ENCODE measurements at places on chromosomes 7 and 10.

DNA sequence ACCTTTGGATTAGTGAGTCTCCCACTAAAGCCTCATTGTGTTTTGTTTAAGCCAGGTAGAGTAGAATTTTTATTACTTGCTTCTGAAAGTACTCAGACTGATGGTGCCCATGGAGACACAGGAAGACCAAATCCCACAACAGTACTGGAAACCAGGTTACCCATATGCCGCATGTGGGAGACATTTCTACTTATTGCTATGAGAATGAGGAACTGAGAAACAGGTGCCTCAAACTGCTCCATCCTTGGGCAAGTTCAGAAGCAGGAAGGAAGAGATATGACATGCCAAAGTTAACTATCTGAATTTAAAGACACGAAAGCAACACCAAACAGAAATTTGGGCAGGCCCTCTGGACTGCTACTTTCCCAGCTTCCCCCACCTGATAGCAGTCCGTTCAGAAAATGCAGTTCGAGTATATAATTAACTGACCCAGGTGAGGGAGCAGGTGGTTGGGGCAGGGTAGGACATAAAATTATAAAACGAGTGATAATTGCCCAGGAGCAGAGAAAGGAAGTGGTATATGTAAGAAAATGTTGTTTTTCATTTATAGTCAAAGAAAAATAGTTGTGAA, 382.3 kb upstream of the MTPN start:
- no peak for DNase-seq

DNA sequence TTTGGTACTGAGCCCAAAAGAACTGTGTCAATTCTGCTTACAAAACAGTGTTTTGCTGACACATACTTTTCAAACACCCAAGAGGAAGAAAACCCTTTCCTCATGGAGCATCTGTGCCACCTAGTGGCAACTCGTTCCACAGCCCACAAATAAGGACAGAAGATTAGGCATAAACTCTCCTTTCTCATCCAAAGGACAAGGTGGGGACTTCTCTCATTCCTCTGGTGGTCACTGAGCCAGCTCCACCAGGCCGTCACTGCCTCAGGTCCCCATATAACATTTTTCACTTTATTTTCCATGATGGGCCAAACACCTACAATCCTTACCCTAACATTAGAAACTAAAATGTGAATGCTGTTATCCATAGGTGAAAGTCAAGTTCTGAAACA, 76.9 kb downstream of the RNF216 start:
- DNase-seq: peak; percentile 91

- no peak for DNase-seq
Observed at GRCh38 chr10:60335708-60336107, 54.0 kb downstream of the ANK3 start.

- DNase-seq: no peak
Observed at GRCh38 chr10:86346799-86347665, 19.6 kb downstream of the GRID1 start.

DNA sequence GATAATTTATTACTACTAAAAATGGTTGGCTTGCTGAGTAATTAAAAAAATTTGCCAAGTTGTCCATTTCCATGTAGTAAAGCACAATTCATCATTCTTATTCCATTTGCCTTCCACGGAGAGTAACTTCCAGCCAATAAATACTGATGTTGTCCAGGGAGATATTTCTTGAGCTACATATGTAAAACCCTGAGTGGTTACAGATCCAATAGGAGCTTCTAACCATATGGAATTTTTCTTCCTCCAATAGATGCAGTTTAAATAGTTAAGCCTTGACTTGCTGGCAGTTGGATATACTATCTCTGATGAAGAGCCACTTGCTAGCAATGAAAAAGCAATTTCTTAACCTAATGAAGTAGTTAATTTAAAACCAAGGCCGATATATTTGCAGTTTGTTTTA, 271.1 kb downstream of the PLXDC2 start:
- DNase-seq: no peak

- no peak for DNase-seq
Observed at GRCh38 chr10:44993226-44993921, 7.3 kb upstream of the ZNF22 start.

- DNase-seq: no peak
Observed at GRCh38 chr10:126730856-126731609, 60.5 kb upstream of the C10orf90 start.

DNA sequence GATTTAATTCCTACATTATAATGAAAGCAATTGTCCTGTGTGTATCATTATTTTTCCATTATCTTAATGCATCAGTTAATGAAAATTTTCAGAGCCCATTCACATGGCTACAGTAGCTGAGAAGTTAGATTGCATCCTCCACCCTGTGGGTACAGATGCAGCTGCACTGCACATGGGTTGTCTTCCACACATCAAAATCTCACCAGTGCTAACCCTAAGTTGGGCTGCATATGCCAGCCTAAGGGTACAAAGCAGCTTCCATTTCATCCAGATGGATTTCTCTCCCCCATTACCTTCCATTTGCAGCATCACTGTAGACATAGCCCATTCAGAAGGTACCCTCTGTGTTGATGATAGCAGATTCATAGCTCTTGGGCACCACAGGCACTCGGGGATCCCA, 74.7 kb upstream of the WDR11 start:
- DNase-seq: no peak

- DNase-seq: no peak
Observed at GRCh38 chr10:103457896-103458583, 660 bp downstream of the CALHM1 start.

- no peak for DNase-seq
Observed at GRCh38 chr10:121104476-121105111, 253.4 kb downstream of the WDR11 start.

DNA sequence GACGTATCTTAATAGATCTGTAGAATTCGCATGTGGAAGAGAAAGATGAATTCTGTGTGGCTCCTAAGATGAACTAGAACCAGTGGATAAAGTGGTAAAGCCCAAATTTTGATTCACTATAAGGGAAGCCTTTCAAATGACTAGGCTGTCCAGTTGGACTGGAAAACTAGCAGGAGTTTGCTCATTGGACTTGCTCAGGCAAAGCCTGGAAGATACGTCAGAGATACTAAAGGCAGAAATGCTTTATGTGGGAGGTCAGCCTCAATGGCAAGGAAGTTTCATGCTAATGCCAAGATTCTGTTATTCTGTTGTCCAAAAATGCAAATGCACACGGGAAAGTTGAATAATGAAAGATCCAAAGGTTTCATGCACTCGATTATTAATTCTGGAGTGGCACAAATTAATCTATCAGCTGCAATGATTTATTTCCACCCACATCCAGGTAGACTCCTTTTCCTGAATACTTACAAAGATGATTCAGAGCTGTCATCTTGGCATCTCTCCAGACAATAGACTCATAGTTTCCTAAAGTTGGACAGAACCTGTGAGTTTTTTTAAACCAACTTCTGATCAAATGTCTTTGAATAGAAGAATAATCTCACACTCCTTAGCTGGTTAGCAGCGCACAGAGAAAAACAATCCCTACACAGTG, 20.5 kb upstream of the PPP1R3C start:
- peak; percentile 63 for DNase-seq

- no peak for DNase-seq
Observed at GRCh38 chr7:42980514-42980913, 48.3 kb downstream of the MRPL32 start.

DNA sequence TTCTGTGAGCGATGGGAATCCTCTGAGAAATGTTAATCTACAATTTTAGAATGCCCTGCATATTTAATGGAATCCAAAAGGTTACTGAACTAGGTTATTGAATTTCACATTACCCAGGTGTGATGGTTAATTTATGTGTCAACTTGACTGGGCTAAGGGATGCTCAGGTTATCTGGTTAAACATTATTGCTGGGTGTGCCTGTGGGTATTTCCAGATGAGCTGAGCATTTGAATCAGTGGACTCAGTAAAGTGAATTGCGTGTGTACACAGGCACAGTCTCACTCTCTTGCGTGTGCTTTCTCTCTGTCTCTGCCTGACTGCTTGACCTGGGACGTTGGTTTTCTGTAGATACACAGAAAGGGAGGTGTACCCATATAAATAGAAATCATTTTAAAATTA, 21.7 kb downstream of the RNF32 start:
- no peak for DNase-seq

DNA sequence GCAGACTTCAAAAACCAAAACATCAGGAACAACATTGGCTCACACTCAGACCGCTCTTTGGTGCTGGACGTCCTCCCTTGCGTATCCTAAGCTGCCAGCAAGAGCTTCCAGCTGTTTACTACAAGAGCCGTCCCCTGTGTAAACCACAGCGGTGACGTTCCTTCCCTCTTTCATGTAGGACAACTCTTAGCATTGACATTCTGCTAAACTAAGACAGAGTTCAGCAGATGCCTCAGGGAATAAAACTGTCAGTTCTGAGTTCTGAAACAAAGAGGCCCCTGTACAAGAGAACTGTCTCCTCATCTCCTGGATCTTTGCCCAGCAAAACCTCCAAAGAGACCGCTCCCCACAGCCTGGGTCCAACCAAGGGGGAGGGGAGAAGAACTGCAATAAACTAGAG, 57.8 kb upstream of the OPALIN start:
- DNase-seq: peak; percentile 69

- peak; percentile 65 for DNase-seq
Observed at GRCh38 chr10:114634609-114634979, 23.5 kb downstream of the ABLIM1 start.

DNA sequence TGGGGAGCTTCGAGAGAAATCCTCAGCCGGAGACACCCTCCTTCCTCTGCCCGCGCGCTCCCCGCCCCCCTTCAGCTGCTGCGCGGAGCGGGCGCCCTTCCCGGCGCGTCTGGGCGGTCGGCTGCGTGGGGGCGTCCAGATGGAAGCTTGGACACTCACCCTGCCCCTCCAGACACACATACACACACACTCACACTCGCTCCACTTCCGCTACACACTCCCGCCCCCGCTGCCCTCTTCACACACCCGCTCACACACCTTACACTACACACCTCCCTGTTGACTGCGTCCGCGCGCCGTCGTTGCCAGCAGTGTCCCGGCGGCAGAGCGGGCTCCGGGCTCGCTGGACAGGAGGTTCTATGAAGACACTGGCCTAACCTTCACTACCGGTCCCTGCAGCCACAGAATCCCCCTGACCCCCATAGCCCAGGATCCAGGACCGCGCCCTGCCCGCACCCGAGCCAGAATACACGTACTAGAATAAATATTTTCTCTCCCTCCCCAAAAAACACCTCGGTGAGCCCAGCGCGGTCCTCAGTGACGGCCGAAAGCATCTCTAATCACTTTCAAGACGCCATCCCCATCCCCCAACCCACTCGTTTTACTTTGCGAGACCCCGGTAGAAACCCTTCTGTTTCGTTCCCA, 1.1 kb upstream of the EGR2 start:
- no peak for DNase-seq

DNA sequence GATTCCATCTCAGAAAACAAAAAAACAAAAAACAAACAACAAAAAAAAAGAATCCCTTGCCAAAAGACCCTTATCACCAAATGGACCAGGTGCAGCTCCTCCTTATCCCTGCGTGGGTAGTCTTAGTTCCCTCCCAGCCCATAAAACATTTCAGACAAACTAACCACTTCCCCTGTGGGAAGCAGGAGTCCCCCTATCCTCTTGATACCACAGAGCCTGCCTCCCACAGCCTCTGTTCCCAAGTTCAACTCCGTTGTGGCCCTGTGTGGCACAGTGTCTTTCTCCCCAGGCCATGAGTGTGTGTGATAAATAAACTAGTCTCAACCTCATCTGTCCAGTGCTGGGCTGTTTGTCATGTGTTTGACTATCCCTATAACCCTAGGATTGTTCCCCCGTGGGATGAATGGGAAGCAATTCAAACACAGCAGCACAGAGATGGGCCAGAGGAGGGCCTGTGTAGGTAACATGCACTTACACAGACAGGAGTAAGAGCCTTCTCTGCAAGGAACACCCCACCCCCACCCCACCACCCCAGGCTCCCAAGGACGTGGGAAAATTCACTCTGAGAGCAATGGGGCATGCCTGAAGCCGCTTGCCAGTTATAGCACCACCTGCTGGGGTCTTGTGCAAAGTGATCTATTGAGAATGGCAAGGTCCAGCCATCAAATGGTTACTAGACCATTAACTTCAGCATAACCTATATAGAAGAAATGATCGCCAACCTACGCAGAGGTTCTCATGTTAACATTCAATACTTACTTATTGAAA, 147.1 kb upstream of the GHITM start:
- DNase-seq: no peak

DNA sequence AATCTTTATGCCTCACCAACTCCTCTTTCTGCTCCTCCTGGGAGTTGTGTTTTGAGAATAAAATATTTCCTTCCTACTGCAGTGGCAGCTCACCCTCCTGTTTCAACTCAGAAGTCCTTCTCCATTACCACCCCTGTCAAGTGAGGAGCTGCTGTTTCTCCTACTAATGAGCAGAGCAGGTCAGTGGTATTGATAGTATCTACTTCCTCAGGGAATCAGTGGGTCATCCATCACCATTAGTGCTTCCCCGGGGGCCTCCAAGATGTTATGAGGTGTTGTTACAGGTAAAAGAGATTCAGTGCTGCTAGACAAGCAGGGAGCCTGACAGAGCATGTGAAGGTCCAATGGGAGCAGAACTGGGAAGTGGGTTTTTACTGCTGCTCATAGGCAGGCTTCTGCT, 795.2 kb downstream of the REEP3 start:
- no peak for DNase-seq

DNA sequence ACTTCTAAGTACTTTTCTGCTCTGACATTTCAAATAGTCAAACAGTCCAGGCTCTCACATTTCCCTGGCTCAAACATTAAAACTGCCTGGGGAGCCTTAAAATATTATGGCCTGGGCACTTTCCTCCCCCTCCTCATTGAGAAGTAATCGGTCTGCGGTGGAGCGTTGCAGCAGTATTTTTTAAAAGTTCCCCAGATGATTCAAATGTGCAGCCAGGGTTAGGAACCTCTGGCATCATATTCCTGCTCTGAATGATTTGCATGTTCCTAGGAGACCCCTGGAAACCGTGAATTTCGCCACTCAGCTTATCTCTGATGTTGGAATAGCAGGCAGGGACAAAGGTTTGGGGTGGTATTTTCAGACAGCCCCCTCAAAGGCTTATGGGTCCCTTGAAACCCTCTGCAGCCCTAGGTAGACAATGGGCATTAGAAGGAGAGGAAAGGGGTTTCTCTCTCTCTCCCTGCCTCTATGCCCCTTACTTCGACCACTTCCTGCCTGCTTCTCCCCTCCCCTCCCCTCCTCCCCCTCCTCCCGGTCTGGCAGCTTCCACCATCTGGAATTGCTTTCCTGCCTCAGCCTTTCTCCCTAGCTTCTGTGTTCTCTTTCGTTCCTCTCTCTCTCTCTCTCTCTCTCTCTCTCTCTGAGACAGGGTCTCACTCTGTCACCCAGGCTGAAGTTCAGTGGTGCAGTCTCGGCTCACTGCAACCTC, 622.2 kb downstream of the GALNT17 start:
- DNase-seq: no peak

- no peak for DNase-seq
Observed at GRCh38 chr10:5608608-5609220, 57.7 kb downstream of the ASB13 start.

DNA sequence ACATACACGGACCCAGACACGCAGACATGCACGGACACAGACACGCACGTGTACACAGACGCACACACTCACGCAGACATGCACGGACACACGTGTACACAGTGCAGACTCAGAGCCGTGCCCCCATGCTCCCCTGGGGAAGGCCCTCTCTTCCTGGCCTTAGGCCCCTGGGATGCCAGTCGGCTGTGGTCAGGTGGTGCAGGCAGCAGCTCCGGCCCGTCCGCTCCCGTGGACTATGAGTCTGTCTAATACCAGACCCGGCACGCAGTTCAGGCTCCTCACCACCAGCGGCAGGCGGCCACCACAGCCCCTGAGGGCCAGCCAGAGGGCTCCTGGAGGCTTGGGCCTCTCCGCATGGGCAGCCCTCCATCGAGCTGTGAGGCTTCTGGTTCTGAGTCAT, 52.0 kb upstream of the NKX6-2 start:
- no peak for DNase-seq

- DNase-seq: no peak
Observed at GRCh38 chr10:79128923-79129305, 60.1 kb downstream of the ZMIZ1 start.
